ENCODE measurements at places on chromosomes 7 and 10. TPM values are rescaled to one million over a fixed set of nuclear protein-coding genes. Genes with fewer than 3 reads are reported as not detected.

GRCh38 chr10:6423004-6423403, 157.1 kb downstream of the PRKCQ start:
- H3K27me3 ChIP-seq: no peaks in the 10 kb centered on the region
- no peaks in the 10 kb centered on the region for H3K4me1 ChIP-seq
- no peaks in the 10 kb centered on the region for H3K36me3 ChIP-seq
- no peak overlapping the region for H3K4me3 ChIP-seq

DNA sequence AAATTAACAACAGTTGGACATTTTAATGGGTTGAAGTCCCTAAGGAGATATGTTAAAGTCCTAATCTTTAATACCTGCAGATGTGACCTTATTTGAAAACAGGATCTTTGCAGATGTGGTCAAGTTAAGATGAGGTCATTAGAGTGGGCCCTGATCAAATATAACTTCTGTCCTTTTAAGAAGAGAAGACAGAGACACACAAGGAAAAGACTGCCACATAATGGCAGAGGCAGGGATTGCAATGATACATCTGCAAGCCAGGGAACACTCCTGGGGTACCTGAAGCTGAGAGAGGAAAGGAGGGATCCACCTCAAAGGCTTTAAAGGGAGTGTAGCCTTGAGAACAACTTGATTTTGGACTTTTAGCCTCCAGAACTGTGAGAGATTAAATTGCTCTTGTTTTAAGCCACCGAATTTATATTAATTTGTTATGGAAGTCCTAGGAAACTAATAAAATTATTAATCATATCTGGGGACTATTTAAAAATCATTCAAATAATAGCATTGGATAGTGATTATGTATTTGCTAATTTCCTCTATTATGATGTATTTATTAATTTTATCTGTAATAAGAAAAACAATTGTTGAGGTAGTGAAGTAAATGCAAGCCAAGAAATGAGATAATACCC, 700.0 kb upstream of the PCDH15 start:
- no peaks in the 10 kb centered on the region for H3K4me1 ChIP-seq
- H3K27ac ChIP-seq: no peak overlapping the region
- no peak for DNase-seq
- H3K4me3 ChIP-seq: no peak overlapping the region

Gene PNLIP
- polyA plus RNA-seq: 0.12 TPM

Gene SMKR1
- polyA plus RNA-seq: 1.1 TPM

Gene CRHR2
- polyA plus RNA-seq: 0.31 TPM

Gene TMEM213
- polyA plus RNA-seq: 0.01 TPM

Gene H2BK1
- polyA plus RNA-seq: not detected

Gene WAC
- 99.7 TPM for polyA plus RNA-seq

DNA sequence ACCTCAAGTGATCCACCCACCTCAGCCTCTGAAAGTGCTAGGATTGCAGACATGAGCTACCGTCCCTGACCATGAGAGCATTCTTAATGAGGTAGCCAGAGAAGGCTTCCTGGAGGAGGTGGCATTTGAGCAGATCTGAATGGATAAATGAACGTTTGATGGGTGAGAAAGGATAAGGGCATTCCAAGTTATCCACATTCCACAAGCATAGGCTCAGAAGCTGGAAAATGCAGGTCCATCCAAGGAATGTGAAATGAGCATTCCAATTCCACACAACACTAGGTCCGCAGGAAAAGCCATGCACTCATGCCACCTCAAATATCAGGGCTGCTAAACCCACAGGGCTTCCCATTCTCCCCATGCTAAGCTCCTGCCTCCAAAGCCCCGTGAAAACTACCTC, 17.0 kb downstream of the TMEM130 start:
- H3K36me3 ChIP-seq: no peaks in the 10 kb centered on the region
- no peaks in the 10 kb centered on the region for H3K27me3 ChIP-seq

GRCh38 chr10:6108631-6109443, 20.0 kb downstream of the RBM17 start:
- H3K4me1 ChIP-seq: no peaks in the 10 kb centered on the region
- H3K4me3 ChIP-seq: no peak overlapping the region
- H3K27me3 ChIP-seq: no peaks in the 10 kb centered on the region
